ENCODE measurements at places on chromosomes 13 and 19.

DNA sequence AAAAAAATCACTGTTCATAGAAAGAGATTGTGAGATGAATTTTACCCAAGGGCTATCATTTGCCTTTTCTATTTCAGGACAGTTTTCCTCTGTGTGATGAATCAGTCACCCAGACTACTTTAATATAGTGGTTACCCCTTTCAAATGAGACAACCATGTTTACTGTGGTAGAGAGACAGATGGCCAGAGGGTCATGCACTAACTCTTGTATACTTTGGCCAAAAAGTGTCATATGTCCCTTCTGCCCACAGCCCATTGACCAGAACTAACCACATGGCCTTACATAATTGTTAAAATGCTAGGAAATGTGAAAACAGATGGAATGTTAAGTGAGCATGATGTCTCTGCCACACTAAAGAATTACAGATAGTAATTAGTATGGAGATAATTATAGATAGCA lies 498.7 kb downstream of the DACH1 start:
- DNase-seq = no peak

- DNase-seq = no peak
Measured at GRCh38 chr19:19500975-19501644, 14.2 kb downstream of the TSSK6 start.

DNA sequence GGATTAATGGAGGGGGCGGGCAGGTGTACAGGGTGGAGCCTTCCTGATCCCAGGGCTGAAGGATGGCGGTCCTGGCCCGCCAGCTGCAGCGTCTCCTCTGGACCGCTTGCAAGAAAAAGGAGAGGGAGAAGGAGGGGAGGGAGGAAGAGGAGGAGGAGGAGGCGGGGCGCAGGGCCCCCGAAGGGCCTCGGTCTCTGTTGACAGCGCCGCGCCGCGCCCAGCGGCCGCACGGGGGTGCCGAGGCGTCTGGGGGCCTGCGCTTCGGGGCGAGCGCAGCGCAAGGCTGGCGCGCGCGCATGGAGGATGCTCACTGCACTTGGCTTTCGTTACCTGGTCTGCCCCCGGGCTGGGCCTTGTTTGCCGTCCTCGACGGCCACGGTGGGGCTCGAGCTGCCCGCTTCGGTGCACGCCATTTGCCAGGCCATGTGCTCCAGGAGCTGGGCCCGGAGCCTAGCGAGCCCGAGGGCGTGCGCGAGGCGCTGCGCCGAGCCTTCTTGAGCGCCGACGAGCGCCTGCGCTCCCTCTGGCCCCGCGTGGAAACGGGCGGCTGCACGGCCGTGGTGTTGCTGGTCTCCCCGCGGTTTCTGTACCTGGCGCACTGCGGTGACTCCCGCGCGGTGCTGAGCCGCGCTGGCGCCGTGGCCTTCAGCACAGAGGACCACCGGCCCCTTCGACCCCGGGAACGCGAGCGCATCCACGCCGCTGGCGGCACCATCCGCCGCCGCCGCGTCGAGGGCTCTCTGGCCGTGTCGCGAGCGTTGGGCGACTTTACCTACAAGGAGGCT lies at the start of gene PPM1N:
TSS of gene PPM1N (plus strand) at position 33 of the 785 bp plus-strand sequence. CDS start at position 63, 30 bp downstream.
- no peak for DNase-seq

DNA sequence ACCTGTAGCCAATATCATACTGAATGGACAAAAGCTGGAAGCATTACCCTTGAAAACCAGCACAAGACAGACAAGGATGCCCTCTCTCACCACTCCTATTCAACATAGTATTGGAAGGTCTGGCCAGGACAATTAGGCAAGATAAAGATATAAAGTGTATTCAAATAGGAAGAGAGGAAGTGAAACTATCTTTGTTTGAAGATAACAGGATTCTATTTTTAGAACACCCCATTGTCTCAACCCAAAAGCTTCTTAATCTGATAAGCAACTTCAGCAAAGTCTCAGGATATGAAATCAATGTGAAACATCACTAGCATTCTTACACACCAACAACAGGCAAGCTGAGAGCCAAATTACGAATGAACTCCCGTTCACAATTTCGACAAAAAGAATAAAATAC lies 17.8 kb upstream of the CCNA1 start:
- no peak for DNase-seq

- peak; percentile 72 for DNase-seq
Measured at GRCh38 chr13:36297366-36298338, at the start of gene CCDC169. Gene CCDC169, minus strand, starts transcription at chr13:36297814. Its CDS starts 95 bp downstream, at chr13:36297719.

DNA sequence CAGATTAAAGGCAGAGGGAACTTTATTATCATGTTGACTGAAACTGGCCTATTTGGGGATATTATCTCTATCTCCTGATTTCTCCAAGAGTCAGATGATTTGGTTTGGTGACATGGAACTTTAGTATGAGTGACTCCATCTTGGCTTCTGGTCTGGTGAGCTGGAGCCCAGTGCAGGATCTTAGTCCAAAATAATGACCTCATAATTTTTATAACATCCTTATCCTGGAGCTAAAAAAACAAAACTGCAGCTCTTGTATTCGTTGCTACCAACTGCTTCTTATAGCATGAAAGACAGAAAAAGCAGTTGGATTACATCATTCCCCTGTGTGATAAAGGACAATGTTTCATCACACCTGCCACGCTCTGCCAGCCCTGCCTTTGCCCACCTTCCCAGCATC lies 39.3 kb upstream of the RNF17 start:
- DNase-seq = no peak

- DNase-seq = peak; percentile 74
Measured at GRCh38 chr19:10625003-10625761, at the start of gene SLC44A2. Gene SLC44A2, plus strand, starts transcription at chr19:10625553. Its CDS starts 81 bp downstream, at chr19:10625634.

DNA sequence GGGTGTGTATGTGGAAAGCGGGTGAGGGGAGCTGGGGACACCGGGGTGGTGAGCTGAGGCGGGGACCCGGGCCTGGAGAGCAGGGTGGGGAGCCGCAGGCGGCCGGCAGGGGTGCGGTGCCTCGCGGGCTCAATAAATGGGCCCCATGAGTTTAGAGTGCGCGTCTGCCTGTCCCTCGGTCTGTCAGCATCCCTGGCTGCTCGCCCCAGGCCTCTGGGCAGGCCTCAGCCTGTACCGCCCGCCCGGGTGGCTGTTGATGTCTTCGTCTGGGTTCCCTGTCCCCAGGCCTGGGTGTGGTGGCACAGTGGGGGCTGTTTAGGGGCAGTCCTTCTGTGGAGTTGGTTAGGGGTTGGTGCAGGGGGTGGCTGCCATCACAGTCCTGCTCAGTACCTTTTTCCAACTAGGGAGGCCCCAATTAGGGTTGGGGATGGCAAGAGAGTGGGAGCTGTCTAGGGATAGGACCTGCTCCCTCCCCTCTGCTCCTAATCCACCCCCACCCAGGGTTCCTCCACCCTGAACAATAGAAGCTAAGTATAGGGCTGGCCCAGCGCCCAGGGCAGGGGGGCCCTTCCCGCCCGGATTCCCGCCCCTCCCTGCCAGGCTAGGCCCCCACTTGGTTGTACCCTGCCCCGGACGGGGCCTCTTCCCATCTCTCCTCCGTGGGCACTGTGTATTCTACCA lies 12.2 kb downstream of the CIC start:
- DNase-seq = peak; percentile 70

DNA sequence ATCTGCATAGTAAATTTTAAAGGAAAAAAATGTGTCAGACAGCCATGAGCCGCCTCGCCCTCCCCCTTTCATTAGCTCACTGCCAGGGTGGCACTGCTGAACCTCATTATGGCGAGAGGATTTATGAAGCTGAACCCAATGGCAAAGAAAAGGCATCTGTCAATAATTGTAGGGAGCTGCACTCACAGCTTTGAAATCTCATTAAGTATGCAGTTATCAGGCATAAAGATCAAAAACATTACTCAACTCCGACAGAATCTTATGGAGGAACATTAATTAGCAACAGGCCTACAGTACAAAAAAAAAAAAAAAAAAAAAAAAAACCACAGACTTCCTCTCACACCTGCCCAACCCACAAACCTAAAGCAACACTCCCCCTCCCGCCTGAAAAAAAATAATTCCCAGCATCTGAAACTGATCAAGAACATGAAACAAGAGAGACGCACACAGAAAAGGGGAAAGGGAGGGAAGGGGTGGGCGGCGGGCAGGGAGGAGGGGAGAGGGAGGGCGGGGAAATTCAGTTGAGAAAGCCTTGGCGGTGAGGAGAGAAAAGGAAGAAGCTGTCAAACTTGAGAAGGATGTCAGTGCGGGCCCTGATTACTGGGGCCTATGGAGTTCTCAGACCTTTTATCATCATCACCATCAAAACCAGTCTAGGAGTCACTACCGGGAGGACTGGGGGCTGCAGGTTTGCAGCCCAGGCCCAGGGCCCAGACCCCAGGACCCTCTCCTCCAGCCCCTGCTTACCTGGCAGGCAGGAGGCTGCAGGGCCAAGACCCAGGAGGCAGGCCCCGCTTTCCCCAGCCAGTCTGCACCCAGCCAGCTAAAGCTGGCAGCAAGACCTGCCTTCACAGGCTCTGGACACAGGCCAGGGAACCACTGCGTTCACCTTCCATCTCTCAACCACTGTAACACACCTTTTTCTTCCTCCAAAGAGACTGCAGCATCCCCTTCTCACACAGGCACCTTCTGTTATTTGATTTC lies 8.9 kb downstream of the TSHZ3 start:
- DNase-seq = no peak

DNA sequence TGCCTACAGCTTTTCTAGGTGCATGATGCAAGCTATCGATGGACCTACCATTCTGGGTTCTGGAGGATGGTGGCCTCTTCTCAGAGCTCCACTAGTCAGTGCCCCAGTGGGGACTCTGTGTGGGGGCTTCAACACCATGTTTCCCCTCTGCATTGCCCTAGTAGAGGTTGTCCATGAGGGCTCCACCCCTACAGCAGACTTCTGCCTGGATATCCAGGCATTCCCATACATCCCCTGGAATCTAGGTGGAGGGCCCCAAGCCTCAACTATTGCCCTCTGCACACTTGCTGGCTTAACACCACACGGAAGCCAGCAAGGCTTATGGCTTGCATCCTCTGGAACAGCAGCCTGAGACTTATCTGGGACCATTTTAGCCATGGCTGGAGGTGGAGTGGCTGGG lies 1299.9 kb upstream of the MIR17HG start:
- DNase-seq = no peak

DNA sequence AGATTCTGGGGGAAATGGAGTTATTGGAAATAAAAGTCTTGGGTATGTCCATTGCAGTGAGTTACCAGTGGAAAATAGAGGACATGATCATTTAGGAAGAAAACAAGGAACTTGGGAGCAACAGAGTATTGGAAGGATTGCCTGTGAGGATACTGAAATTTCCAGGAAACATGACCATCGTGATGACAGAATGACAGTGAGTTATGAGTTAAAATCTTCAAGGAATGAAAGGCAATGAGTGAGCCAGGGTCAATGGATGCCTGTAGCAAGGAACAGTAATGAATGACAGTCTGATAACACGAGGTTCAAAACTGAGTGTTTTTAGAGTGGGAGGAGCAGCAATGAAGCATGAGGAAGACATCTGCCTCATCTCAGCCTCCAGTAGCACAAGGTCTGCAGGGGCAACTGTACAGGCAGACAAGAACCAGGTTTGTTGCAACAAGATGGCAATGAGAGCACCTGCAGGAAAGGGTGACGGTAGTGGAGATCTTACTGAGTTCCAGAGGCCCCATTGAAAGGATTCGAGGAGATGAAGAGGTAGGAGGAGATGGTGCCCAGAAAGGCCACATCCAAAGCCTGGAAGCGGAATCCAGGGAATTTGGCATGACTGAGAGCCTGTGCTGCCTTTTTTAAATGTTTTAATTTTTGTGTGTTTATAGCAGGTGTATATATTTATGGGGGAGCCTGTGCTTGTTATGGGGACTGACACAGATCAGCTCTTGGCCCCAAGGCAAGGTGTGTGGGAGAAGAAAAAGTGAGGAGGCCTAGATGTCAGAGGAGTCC lies 43.9 kb downstream of the N4BP2L1 start:
- DNase-seq = no peak

DNA sequence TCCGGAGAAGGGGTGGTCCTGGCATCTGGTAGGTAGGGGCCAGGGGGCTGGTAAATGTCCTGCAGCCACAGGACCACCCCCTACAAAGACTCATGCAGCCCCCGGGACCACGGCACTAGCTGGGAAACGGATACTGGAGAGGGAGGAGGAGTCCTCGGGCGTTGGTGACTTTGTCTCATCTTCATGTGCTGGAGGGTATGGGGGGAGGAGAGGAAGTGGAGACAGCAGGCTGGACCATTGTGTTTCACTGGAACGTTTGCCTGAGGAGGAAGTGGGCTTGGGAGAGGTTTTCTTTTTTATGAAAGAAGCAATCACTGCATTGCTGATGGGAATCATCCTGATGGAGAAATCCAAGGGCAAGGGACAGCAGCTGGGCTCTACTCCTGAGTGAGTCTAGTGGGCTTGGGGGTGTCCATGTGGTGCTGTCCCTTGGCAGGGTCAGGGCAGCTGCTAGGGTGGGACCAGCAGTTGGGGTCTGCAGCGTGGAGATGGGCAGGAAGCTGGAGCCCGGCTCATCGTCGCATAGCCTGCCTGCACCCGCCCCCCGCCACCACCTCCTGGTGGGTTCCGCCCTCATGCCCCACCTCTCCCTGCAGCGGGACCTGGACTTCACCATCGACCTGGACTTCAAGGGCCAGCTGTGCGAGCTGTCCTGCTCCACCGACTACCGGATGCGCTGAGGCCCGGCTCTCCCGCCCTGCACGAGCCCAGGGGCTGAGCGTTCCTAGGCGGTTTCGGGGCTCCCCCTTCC lies 1.7 kb upstream of the ADM5 start:
- DNase-seq = no peak

- DNase-seq = no peak
Measured at GRCh38 chr13:110478405-110479214, 82.9 kb downstream of the RAB20 start.

- no peak for DNase-seq
Measured at GRCh38 chr19:45041125-45041524, 2.3 kb downstream of the CLASRP start.

GRCh38 chr19:42419309-42419708 lies 7.9 kb downstream of the LIPE start:
- DNase-seq = no peak

GRCh38 chr13:27383104-27383921 lies 41.1 kb upstream of the GTF3A start:
- no peak for DNase-seq

GRCh38 chr19:28425046-28425931 lies 787.7 kb downstream of the UQCRFS1 start:
- DNase-seq = peak; percentile 56

- peak; percentile 64 for DNase-seq
Measured at GRCh38 chr19:16301999-16302694, 22.5 kb upstream of the KLF2 start.

DNA sequence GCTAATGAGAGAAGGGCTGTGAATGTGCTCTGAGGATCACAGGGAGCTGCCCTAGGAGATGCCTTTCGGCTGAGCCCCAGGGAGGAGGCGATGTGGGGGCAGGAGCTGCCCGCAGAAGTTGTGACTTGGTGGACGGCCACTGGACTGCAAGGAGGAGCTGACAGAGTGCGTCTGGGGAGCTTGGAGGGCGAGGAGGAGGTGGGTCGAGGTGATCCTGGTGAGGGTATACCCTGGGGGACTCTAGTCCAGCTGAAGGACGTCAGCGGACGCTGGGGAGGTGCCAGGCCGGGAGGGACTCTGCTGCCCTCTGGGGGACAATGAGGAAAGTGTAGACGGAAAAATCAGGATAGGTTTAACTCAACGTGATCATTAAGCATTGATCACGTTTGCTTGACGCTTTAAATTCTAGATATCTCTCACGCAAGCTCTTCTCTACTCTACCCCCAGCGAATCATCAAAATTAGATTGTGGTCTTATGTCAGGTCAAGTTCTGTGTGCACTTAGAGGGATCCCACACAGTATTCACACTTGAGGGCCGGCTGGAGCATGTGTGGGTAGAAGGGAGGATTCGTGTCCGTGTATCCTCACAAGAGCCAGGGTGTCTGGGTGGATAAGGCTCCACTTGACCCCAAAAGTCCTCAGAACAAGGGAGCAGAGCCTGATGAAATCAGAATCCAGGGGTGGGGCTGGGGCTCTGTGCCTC lies 3.3 kb upstream of the CEACAM7 start:
- peak; percentile 18 for DNase-seq

- peak; percentile 38 for DNase-seq
Measured at GRCh38 chr19:24166055-24166454, 79.1 kb downstream of the ZNF254 start.

Measured in cardiac fibroblast (primary cell).